NCI-H460 (cell line): ENCODE measurements at places on chromosomes 5 and 9. TPM values are rescaled to one million over a fixed set of nuclear protein-coding genes. Genes with fewer than 3 reads are reported as not detected.

DNA sequence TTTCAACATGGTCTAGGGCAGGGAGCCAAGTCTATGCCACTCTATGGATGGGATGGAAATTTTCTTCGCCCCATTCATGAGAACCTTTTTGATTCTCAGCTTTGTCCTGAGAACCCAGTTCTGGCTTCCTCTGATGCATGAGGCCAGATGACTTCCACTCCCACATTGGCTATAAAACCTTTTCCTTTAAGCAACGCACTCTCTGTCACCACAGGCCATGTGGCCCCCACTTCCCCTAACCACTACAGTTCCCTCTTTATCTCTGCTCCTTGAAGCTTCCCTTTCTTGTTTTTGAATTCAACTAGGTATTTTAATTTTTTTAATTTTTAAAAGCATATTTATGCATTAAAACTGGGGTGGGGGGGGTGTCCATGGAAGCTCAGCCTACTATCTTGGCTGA, 401.3 kb downstream of the ENC1 start:
- no peak for DNase-seq

GRCh38 chr5:141821430-141821925, 56.7 kb downstream of the PCDH1 start:
- peak; percentile 95 for DNase-seq

DNA sequence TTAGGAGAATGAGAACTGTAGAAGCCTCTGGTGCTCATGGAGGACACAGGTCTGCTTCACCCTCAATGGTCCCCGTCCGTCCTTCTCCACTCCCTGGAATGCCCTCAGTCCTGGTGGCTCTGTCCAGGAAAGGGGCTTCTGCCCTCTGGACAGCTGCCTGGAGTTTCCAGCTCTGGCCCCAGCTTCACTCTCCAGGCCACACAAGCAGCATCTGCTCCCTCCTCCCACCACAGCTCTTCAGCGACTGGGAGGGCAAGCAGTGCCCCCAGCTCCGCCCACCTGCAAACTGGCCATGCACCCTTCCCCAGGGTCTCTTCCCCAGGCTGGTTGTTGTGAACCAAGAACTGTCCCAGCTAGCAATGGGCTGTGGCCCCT, 4.7 kb downstream of the SARDH start:
- DNase-seq: no peak

GRCh38 chr9:100286257-100286656, 66.5 kb downstream of the TEX10 start:
- DNase-seq: no peak

GRCh38 chr5:161960314-161960713, 107.3 kb upstream of the GABRG2 start:
- DNase-seq: no peak

DNA sequence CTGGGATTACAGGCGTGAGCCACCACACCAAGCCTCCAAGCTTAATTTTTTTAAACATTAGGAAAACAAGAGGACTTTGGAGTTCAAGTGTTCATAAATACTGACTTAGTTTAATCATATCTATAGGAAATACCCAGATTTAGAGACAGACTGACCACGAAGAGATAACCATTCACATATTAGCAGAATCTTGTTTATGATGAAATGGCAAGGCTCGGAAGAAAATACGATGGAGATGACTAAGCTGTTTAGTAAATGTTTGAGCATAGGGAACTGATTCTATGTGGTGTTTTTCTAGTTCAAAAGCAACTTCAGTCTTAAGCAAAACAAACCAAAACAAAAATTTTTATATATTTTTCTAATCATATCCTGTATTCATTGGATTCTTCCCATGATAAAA, 13.5 kb upstream of the TUSC1 start:
- DNase-seq: no peak

DNA sequence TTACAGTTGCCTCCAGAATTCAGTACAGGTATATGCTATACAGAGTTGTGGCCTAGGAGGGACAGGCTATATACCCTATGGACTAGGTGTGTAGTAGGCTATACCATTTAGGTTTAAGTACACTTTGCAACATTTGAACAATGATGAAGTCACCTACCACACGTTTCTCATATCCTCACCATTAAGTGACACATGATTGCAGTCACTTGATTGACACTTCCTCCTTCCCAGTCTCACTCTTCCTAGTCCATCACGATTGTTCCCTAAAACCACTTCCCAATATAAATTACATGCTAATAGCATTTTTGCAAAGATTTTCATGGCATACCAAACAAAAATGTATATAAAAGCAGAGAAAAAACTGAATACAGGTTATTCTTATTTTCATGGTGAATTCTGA, 312.2 kb downstream of the EPB41L4A start:
- DNase-seq: no peak

DNA sequence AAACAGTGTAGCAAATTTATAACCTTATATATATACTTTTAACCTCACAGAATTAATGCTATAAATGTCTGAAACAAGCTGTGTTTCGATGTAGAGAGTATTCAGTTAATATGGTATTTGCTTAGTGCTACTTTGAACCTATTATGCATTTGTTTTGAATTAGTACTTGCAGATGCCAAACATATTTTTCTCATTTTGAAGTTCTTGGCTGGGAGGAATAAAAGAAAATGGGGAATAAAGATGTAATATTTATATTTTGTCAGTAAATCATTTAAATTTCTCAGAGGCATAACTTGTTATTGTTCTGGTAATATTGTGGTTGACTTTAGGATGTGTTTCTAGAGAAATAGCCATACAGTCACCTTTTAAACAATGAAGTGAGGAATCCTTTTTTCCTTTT, 175.9 kb upstream of the IZUMO3 start:
- no peak for DNase-seq

GRCh38 chr5:142659405-142659804, 26.5 kb downstream of the FGF1 start:
- no peak for DNase-seq

- no peak for DNase-seq
Measured at GRCh38 chr5:96008987-96009647, 47.5 kb upstream of the ELL2 start.

DNA sequence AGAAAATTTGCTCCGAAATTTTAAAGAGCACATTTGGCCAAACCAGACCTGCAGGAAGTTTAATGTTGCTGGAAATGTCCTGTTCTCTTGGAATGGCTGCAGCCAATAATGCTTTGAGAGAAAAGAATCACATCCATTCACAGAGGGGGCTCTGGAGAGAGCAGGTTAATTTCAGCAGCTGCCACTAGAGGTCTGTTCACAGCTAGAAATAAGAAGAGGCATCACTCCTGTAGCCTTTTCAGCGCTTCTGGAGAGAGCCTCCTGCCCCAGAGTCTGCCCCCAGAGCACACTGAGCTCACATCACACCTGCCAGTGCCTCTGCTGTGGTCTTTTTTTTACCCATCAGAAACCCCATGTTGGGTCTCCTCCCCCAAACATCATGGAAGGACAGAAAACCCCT, 124.8 kb upstream of the RAD23B start:
- DNase-seq: peak; percentile 13

- DNase-seq: no peak
Measured at GRCh38 chr9:129064499-129064908, 16.4 kb upstream of the DOLPP1 start.

DNA sequence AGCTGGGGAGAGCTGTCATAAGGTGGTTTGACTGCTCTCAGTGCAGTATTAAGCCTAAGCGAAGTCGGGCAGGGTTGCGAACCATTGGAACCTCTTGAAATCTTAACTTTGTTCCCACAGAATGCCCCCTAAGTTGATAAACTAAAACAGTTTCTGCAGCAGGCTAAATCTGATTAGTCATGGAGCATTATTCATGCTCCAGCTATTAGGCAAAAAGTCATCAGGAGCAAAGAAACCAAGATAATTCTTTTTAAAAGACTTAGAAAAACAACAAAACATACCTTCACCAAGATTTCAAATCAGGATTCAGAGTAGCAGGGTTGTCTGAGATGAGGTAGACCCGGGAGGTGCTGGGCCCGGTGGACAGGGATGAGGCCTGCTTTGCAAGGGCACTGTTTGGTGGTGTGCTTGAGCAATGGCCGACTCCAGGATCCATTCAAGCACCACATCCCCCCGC, 69.9 kb upstream of the PLPP1 start:
- no peak for DNase-seq

ZFP37 gene
- total RNA-seq: not detected in 2 replicates
